Hematopoietic multipotent progenitor cell treated with erythropoietin and hydrocortisone succinate and interleukin-3 and kit ligand, for 8 days (in vitro differentiated cells): ENCODE measurements at places on chromosomes 13 and 19.
A peak's percentile ranks its signal among the peaks of the same experiment; 100 is the strongest.

DNA sequence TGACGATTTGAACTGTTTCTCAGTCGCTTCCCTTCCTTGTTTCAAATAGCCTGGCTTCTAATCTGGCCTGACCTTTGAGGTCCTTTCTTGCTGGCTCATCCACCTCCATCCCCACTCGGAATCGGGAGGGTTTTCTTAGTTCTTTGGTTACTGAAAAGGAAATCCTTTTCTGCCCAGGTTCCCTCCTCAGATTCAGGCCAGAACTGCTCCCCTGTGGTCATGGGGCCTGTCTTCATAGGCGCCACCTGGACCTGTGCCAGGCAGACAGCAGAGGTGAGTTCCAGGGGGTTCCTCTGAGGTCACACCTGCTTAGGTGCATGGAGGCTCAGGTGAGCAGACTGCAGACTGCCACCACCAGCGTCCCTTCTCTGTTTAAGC, 62.4 kb downstream of the AKAP11 start:
- DNase-seq = no peak

DNA sequence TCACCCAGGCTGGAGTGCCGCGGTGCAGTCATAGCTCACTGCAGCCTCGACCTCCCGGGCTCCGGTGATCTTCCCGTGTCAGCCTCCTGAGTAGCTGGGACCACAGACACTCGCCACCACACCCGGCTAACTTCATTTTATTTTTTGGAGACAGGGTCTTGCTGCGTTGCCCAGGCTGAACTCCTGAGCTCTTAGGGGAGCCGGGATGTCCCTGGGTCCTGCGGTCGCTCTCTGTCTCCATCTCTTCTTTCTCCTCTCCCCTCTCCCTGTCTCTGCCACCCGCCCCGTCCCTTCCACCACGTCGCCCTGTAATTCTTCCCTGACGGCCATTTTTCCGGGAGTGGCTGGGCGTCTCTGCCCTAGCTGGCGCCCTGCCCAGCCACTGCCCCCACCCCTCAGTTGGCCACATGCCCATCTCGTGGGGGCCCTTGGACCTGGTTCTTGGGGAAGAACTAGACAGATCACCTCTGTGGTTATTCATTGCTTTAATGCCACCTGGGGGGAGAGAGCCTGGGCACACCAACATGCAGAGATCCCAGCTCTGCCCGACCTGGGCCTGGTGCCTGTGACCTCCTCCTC, 18.9 kb downstream of the ARID3A start:
- peak; percentile 51 for DNase-seq

- DNase-seq = no peak
Measured at GRCh38 chr13:39269411-39269810, 231.2 kb downstream of the NHLRC3 start.

- no peak for DNase-seq
Measured at GRCh38 chr19:8451885-8452284, 7.1 kb downstream of the HNRNPM start.

- DNase-seq = no peak
Measured at GRCh38 chr13:40002016-40002415, 346.6 kb downstream of the COG6 start.

DNA sequence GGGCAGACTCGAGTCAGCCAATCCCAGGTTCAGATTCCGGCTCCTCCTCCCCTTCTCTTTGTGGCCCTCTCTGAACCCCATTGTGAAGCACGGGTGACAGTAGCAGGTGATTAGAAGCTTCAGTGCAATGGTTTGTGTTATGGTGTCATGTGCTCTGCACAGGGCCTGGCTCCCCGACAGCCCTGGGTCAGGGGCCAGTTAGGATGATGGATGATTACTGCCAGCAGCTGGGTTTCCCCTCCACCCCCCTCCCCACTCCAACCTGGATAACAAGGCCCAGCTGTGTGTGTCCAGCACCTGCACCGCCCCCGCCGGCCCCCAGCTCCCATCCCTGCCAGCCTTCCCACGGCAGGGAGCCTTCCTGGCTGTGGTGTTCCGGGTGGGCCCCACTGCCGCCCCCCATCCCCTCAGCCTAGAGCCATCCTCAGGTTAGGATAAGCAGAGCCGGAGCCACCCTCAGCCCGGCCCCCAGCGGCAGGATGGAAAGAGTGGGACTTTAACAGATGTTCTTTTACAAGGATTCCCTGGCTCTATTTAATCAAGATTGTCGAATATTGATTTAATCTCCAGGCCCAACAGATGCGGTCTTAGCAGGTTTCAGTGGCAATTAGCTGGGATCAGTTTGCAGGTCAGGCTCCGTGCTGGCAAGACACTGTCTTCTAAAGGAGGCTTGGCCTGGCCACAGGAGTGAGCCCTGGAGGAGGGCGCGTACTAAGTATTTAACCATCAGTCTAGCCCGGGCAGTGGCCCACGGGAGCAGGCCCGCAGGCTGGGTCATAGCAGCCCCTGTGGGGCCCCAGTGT, 156.2 kb downstream of the SIPA1L3 start:
- no peak for DNase-seq

GRCh38 chr13:77434289-77434688, 101.2 kb upstream of the SCEL start:
- DNase-seq = no peak

DNA sequence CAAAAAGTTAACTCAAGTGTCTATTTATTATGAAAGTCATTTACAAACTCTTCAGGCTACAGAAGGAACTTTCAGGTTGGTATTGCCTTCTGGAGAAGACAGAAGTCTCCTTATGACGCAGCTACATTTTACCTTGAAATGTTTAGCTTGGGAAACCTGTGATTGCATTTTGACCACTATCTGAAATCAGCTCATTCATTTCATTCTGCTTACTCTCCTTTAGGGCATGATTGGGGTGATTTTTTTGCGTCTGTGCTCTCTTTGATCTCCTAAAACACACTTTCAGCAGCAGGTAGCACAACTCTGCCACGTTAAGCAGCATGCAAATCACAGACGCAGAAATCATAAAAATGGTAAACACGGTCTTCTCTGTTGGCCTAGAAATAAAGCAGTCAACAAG, 9.6 kb downstream of the GJB6 start:
- DNase-seq = no peak

- no peak for DNase-seq
Measured at GRCh38 chr13:95180513-95181245, 120.6 kb downstream of the ABCC4 start.

GRCh38 chr13:108769213-108770070, 140.0 kb downstream of the MYO16 start:
- peak; percentile 93 for DNase-seq

DNA sequence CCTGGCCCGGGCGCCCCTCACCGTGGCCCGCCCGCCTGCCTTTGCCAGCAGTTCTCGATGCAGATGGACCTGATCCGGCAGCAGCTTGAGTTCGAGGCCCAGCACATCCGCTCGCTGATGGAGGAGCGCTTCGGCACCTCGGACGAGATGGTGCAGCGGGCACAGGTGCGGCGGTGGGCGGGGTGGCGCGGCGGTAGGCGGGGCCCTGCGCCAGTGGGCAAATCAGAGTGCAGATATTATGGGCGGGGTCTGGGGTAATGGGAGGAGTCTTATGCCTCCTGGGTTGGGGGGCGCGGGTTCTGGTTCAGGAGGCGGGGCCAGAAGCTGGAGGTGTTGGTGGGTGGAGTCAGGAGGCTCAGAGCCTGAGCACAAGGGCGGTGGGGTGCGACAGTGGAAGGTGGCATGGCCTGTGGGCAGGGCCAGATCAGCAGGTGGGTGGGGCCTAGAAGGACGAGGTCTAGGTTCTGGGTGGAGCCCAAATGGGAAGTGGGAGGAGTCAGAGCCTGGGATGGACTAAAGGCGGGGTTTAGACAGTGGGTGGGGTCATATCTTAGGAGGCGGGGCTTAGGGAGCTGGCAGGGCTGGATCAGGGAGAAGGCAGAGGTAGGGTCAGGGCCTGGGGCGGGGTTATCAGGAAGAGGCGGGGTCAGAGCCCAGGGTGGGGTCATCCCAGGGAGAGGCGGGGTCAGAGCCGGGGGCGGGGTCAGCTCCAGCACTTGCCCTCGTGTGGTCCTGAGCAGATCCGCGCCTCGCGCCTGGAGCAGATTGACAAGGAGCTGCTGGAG, 5.6 kb downstream of the APC2 start:
- peak; percentile 87 for DNase-seq

DNA sequence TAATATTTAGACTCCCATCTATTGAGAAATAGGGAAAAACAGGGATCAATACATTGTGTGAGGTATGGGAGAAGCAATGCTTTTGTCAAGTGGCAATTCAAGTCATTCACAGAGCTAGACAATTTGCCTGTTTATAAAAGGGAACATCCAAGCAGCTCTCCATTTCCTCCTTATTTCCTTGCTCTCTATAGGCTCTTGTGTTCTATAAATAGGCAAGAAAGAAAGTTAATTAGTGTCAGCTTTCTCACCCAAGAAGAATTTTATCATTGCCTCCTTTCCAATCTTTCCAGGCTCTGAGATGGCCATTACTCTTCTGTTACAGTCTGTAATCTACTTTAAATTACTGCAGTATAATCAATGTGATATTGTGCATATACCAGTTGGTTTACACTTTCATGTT, 199.9 kb downstream of the LHFPL6 start:
- DNase-seq = no peak

DNA sequence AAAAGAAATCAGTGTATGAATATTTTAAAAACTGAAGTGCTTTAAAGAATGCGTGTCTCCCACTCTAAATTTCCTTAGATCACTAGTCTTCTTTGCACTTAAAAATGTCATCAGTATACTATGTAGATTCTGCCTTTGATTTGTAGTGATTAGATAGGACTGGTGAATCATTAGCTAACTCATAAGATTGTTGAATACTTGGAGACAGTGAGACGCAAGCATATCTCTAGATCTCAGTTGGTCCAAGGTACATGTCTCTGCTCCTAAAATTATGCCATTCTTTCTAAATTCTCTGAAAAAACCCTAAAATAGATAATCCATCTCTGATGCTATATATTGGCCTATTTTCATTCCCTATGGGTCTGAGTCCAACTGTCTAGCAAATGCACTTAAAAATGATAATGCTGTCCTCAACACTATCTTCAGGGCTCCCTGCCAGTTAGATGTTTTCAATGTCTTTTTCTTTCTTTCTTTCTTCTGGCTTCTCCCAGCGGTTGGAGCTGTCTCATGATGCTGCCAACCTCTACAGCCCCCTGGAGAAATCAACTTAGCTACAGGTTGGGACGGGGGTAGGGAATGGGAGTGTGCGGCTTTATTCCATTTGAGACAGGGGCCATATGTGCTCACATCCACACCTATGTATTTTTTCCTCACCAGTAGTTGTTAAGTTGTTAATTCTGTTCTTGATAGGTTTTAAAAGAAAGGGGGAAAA, 301.0 kb downstream of the NDFIP2 start:
- no peak for DNase-seq

GRCh38 chr19:57334191-57334590, 13.9 kb downstream of the ZNF543 start:
- DNase-seq = no peak

- no peak for DNase-seq
Measured at GRCh38 chr13:95644601-95645052, at the start of gene DZIP1. TSS of gene DZIP1 (minus strand) at chr13:95644706. CDS start at chr13:95642029, 2,677 bp downstream.

GRCh38 chr19:51691584-51692428, 1.3 kb upstream of the SPACA6 start:
- no peak for DNase-seq

DNA sequence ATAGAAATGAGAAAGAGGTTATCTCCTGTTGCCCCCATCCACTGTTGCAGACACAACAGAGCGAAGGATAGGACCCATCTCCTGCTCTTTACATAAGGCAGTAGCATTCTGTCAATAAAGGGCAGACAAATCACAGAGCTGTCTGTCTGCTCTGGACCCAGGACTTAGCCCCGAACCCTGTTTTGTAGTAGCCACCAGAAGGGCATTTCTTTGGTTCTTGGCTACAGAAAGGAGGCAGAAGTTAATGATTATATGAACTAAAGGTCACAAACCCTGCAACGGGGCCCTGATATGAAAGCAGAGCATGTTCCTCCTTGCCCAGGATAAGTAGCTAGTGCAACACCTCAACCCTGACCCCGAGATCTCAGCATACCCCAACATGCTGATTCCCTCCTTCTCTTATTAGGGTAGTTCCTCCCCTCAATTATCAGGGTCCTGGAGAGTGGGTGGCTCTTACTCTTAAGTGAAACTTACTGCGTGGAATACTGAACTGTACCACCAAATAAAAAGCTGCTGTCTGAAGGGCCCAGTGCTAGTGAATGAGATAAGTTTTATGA, 680.4 kb upstream of the SPRY2 start:
- no peak for DNase-seq

DNA sequence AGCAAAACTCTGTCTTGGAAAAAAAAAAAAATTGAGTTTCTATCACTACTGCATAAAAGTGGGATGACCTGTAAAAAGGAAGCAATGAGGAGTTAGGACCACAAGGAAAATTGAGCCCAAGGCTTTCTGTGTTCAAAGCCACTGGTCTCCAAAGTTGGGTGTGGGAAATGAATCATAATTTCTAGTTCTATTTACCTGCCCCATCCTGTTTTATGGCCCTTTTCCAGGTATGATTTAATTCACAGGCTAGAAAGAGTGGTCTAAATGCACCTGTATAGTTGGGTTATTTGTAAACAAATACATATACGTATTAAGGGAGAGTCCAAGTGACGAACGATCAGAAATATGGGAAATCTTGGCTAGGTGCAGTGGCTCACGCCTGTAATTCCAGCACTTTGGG, 5.9 kb upstream of the DCAF15 start:
- DNase-seq = no peak

GRCh38 chr13:37929308-37929707, 59.7 kb upstream of the TRPC4 start:
- no peak for DNase-seq

DNA sequence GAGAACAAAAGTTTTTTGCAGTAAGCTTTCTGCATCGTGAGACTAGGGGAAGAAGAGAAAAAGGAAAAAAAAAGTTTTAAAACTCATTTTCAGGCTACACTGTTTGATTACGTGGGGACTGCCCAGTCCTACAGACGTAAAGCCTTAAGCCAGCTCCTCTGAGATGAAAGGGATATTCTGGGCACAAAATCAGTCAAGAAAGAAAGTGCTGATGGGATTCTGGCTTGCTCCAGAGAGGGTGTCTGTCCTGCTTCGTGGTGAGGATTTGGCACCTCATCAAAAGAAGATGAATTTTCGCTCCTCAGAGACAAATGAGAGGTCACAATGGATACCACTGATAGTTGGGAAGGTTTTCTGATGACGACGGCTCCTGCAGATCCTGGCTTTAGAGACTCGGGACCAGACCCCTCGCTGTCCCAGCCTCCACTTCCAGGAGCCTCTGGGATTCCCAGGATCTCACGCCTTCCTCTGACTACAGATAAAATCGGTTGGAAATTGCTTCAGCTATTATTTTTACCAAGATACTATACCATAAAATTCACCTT, 9.7 kb downstream of the TEX29 start:
- DNase-seq = no peak

DNA sequence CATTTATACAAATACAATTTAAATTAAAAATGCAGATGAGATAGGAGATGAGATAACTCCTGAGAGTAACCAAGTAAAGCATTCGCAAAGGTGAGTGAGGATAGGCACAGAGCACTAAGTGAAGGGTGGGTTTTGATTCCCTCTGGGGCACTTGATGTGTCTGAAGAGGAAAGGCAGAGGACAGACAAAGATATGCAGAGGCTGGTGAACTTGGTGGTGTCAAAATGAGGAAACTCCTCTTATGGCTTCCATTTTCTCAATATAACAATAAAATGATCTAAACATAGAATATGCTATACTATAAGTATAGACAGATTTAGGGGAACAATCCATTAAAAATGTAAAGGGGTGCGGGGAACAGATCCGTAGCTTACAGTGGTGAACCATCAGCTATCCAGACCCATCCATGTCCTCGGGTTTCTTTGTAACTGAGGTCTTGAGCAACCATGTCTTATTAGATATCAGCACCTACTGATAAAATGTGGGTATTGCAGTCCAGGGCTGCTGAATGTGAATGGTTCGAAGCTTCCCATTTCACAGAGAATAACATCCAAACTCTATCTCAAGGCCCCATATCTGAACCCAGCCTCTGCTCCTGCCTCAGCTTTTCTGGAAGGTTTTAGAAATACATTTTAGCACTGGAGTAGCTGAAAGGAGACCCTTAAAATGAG, 73.9 kb upstream of the SLC10A2 start:
- peak; percentile 25 for DNase-seq
